ENCODE measurements at places on chromosomes 1 and 21.

- DNase-seq = no peak
These were observed 138.3 kb downstream of the PTGER3 start for GRCh38 chr1:70909262-70909822.

DNA sequence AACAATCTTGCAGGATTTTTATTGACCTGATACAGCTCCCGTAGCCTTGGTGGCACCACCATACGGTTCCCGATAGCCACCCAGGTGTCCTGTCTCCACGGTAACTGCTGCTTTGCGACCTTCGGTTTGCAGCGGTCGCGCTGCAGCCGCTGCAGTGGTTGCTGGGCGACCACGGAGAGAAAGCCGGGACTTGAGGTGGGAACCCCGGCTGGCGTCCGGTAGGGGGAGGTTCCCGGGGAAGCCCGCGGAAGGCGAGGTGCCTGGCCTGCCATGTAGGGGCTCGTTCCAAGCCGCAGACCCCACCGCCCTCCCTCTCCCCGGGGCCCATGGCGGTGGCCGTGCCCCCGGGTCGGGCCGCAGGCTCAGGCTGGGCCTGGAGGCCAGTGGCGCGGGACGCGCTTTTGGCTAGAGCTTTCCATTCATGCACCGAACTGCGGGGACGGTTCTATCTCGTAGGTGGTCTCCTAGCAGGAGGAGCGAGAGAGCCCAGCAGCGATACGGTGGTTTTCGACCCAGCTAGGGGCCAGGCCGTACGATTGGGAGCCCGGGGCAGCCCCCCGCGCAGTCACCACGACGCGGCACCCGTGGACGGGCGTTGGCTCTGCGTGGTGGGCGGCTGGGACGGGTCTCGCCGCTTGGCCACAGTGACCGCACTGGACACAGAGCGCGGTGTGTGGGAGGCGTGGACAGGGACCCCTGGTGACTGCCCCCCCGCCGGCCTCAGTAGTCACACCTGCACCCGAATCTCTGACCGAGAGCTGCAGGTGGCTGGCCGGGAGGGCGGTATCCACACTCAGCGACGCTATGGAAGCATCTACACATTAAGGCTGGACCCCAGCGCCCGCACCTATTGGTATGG, at the start of gene KLHDC9:
TSS of gene KLHDC9 (plus strand) at position 152 of the 859 bp plus-strand sequence. CDS start at position 327, 175 bp downstream.
- DNase-seq = peak; percentile 90

GRCh38 chr1:101977266-101977665, 19.5 kb downstream of the OLFM3 start:
- DNase-seq = no peak

- peak; percentile 37 for DNase-seq
These were observed 36.3 kb upstream of the MYOCOS start for GRCh38 chr1:171585715-171586114.

GRCh38 chr1:94651076-94651475, 109.5 kb upstream of the F3 start:
- no peak for DNase-seq

- DNase-seq = no peak
These were observed 563.4 kb upstream of the PLXNA2 start for GRCh38 chr1:208807446-208808127.

DNA sequence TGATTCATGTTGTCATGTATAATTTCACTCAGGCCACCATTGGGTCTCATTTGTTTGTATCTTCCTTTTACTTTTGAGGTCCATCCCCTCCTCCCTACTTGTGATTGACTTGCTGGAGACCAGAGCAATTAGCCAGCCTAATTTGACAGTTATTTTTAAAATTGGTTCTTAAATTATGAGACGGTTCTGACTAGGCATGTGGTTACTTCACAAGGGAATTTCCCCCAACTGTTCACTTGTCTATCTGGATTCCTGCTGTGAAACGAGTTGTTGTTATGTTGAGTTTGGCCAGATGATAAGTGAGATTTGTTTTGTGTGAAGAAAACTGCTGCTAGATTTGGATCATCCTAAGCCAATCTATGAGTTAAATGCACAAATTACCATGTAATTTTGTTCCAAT, 359.1 kb downstream of the BARHL2 start:
- no peak for DNase-seq

DNA sequence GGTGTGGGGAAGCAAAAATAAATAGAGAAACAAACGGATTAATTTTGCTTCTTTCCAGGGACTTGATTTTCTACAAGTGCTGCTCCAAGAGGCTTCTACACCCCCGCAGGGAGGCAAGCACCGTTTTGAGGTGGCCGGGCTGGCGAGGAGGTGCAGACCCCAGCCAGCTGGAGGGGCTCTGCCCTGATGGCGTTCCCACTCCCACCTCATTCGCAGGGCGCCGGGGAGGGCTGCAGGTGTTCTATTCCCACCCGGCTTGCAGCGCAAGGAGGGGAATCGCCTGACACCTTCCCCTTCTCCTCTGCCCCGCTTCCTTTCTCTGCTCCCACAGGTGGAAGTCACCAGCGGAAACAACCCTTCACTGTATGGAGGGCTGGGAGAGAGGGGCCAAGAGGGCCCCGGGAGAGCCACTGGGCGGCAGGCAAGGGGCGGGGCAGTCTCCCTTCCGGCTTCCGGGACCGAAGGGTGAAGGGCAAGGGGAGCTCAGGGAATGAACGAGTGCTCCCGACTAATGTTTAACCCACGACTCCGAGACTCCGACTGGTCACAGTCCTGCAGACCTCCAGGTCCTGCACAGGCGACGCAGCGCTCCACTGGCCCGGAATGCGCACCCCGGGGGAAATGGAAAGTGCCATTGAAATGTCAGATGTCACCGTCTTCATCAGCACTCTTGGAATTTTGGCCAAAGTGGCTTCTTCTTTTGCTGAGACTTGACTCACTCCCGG, 29.1 kb downstream of the TEX35 start:
- peak; percentile 2 for DNase-seq

GRCh38 chr1:111911061-111911460, 78.4 kb downstream of the KCND3 start:
- DNase-seq = no peak

DNA sequence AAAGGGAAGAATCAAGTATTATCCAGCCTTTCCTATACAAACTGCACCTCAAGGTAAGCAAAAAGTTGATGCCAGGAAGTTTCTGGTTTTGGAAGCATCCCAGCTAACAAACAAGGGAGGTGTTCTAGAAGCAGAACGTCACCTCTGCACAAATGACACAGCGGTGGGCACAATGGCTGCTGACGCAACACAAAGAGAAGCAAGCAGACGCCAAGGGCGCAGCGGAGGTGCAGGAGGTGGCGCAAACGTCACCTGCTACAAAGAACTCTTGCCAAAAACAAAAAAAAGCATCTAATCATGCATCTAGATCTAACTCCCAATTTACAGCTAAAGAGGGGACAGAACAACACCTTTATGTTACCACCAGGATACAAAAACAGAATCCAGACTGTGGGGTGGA, 88.5 kb downstream of the NPHP4 start:
- no peak for DNase-seq

- peak; percentile 9 for DNase-seq
These were observed 336.3 kb upstream of the NCAM2 start for GRCh38 chr21:20661745-20662422.

DNA sequence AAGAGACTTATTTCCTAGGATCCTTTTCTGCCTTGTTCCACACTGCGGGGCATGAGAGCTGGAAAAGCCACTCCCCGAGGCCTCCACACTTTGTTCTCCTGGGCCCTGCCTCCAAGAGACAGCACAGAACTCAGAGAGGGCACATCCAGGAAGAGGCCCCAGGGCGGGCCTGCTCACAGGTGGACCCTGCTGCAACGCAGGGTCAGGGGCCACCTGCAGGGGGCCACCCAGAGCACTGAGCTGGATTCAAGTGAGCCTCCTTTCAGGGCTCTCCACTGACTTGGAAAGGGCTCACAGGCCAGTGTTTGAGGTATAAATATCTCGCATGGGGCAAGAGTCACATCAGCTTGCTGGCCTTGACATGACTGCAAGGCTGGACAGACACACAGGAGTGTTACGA, 4.8 kb downstream of the RGS16 start:
- DNase-seq = no peak

- peak; percentile 51 for DNase-seq
These were observed 51.4 kb downstream of the LEPR start for GRCh38 chr1:65471861-65472332.

DNA sequence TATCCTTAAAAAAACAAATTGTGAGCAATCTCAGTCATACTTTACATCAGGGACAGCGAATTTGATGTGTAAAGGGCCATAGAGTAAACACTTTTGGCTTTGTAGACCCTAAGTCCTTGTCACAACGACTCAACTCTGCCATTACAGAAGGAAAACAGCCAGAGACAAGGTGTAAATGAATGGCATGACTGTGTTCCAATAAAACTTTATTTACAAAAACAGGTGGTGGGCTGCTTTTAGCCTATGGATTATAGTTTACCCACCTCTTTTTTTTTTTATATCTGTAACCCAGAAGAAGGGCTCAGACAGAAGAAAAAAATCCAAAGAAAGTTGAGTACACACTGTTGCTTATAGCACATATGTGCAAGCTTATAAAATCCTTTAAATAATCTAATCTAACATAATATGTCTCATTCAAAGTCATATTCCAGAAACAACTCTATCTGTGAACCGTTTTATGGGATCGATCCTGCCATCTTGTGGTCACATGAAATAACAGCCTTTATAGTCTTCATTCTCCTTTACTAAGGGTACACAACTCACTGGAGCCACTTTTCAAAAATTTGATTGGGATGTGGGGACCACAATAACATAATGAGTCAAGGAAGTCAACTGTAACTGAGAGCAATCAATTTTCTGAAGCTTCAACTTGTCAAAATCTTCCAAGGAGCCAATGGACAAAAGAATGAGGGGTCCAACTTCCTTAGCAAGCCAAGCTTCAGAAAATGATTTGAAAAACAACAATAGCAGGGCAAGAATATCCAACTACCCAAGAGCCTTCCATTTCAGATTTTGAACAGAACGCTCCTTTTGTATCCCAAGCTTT, 142.2 kb upstream of the KRTAP19-8 start:
- DNase-seq = peak; percentile 8

DNA sequence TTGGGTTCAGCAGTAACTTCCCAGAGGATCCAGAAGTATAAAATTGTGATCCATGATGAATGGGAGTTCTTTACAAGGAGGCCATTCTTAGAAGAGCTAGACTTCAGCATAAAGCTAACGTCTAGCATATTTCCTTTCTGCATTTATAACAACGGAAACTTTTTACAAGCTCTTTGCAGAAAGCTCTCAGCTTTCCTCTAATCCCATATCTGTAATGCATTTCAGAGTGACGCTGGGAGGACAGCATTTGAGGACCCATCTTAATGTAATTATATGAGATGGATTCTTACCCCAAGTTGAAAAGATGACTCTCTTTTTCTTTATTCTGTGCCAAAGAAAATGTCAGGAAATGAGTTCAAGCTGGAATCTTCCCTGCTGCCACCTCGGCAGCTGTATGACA, 132.0 kb upstream of the CACHD1 start:
- DNase-seq = no peak

- DNase-seq = no peak
These were observed 258.6 kb downstream of the NPHP4 start for GRCh38 chr1:5733596-5733995.

GRCh38 chr1:199404191-199404590, 623.3 kb upstream of the NR5A2 start:
- DNase-seq = no peak

DNA sequence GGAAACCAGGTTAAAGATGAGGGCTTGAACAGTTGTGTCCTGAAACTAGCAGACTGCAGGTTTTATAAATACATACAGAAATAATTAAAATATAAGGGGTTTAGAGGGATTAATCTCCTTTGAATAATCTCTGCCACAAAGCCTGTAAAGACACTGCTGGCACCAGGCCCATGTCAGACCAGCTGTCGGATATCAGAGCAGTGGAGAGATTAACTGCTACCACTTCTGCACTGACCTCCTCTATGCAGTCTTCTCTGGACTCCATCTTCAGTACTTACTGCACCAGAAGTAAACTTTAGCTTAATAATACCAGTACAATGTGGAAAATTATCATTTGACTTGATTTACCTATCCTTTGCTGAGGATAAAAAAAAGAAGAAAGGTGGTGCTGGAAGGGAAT, 128.6 kb downstream of the LHX4 start:
- DNase-seq = peak; percentile 35

DNA sequence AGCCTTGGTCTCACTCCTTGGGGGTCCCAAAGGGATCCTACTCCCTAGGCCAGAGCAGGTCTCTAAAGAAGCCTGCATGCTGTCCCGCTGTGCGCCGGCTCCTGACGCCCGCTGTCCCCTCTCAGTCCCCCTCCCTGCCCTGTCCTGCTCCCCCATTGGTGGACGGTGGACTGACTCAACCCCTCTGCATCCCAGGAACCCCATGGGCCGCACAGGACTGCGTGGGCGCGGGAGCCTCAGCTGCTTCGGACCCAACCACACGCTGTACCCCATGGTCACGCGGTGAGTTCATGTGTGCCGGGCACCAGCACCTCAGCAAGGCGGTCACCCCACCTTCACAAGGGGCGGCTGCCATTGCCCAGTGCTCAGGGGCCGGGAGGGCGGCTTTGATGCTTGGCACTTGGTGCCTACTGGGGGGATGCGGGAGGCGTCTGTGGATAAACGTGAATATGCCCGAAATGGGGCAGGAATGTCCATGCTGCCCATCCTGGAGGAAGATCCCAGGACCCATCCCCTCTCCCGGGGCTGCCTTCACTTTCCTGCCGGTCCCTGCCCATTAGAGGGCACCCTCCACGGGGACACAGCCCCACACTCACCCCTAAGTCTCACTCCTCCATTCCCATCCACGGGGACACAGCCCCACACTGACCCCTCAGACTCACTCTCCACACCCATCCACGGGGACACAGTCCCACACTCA, 20.2 kb upstream of the LRRC3 start:
- no peak for DNase-seq

- no peak for DNase-seq
These were observed 15.2 kb downstream of the H6PD start for GRCh38 chr1:9249534-9250410.

DNA sequence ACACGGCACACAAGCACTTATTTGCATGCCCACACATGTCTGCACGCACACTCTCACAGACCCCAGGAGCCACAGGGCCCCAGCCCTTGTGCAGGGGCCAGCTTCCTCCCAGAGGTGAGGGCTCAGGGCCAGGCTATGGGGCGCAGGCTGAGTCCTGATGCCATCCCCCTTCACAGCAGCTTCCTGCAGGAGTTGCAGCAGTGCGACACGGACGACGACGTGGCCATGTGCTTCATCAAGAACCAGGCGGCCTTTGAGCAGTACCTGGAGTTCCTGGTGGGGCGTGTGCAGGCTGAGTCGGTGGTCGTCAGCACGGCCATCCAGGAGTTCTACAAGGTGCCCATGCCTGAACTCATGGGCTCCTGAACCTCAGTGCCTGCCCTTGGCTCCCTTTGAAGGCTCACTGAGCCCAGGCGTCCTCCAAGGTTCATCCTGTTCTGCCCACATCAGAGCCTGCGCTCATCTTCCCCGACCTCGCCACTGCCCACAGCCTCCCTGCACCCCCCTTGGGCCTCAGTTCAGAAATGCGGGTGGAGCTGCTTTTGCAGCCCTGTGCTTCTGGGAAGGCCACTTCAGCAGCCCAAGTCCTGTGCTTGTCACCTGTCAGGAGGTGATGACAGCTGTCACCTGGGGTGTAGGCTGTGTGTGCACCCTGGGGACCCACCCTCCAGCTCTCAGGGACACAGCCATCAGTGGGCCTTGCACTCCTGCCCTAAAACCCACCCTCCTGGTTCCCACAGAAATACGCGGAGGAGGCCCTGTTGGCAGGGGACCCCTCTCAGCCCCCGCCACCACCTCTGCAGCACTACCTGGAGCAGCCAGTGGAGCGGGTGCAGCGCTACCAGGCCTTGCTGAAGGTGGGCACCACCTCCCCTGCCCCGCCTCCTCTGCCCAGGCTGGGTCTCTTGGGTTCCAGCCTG, 66.6 kb downstream of the TRIM11 start:
- DNase-seq = no peak

Data from NCI-H2171 (cell line).